CD8-positive, alpha-beta T cell (primary cell): ENCODE measurements at places on chromosomes 5 and 9.

- no peak for DNase-seq
Measured at GRCh38 chr9:74960561-74960960, 7.8 kb upstream of the C9orf40 start.

DNA sequence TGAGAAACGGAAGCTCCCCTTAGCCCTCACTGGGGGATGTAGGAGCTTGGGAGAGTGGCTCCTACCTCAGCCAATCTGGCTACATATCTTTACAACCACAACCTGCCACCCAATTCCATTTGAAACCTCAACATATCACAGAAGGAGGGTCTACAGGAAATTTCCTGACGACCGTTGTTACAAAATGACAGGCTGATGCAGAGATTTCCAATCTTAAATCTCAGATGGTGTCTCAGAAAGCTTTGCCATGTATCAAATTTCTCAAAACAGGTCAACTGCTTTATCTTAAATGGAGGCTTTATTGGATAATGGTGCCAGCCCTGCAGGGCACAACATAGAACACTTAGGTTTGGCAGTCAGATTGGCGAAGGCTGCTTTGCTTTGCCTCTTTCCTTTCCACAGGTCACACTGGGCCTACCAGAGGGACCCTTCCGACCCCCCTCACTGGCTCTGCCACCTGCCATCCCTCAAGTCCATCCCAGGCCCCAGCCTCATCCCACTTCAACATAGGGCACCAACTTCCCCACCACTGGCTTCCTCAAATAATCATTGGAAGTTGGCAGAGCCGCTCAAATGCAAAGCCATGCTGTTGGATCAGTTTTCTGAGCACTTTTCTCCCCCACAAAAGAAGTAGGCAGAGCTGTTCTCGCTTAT is 11.1 kb upstream of the SPATA31E1 start:
- no peak for DNase-seq

- no peak for DNase-seq
Measured at GRCh38 chr9:22363421-22363887, 83.2 kb upstream of the DMRTA1 start.

DNA sequence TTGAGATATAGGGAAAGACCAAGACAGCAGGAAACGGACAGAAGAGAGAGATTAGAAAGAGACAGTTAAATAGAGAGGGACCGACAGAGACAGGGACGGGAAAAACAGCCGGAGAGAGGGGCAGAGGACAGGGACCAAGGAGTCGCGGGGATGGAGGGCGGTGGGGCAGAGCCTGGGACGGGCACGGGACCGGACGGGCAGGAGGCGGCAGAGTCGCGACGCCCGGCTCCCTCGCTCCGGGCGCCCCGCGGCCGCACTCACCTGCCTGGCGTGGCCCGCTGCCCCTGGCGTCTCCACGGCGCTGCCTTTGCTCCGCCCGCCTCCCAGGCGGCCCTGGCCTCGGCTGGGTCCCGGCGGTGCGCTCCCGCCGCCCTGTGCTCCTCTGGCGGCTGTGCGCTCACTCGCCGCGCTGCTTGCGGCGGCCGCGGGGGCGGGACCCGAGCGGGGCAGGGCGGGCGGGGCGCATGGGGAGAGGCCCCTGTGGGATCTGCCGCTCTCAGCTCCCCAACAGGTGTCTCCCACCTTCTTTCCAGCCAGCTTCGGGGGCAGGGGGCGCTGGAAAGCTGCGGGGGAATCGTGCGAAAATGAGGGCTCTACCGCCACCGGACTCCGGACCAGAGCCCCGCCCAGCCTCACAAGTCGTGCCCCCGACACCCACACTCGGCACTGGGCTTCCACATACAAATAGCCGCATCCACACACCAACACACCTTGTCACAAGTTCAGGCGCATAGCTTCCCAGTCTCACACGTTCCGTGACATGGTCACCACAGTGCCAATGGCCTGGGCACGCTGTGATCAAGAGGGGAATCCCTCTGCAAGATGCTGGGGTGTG is at the start of gene ARID3C:
Gene ARID3C, minus strand, starts transcription at position 411 of the 835 bp plus-strand sequence. CDS start 1,052 bp downstream, outside the sequence.
- DNase-seq: peak; percentile 60

GRCh38 chr5:103901885-103902284 is 339.3 kb upstream of the NUDT12 start:
- no peak for DNase-seq
